Activated CD4-positive, CD25-positive, alpha-beta regulatory T cell treated with anti-CD3 and anti-CD28 coated beads, Interleukin-2, amount 50 U/mL, for 72 hours (primary cell): ENCODE measurements at places on chromosomes 12 and 14.

- peak; percentile 89 for DNase-seq
These were observed 2.8 kb upstream of the HOXC8 start for GRCh38 chr12:54005853-54006558.

DNA sequence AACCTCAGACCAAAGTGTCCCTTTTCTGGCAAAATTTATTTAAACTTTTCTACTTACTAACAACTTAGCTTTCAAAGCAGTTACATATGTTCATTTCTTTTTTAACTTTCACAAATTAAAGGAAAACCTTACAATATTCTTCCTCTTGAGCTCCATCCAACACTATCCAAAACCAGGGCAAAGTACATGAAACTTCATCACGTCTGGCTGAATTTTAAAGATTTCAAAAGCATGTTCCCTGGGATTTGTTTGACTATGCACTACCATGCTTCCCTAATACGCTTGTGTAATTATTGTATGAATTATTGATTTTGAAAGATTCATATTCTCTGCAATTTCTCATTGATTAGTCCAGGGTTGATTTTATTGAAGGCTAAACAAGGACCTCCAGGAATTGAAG, 343.1 kb upstream of the TMPO start:
- no peak for DNase-seq

GRCh38 chr14:55297611-55298499, 26.6 kb downstream of the FBXO34 start:
- DNase-seq = no peak

- DNase-seq = no peak
These were observed 57.2 kb upstream of the ZDHHC17 start for GRCh38 chr12:76706761-76707160.

- no peak for DNase-seq
These were observed 266.3 kb downstream of the ZFP36L1 start for GRCh38 chr14:68526512-68527091.

- no peak for DNase-seq
These were observed 43.5 kb downstream of the B4GALNT3 start for GRCh38 chr12:503111-503761.

DNA sequence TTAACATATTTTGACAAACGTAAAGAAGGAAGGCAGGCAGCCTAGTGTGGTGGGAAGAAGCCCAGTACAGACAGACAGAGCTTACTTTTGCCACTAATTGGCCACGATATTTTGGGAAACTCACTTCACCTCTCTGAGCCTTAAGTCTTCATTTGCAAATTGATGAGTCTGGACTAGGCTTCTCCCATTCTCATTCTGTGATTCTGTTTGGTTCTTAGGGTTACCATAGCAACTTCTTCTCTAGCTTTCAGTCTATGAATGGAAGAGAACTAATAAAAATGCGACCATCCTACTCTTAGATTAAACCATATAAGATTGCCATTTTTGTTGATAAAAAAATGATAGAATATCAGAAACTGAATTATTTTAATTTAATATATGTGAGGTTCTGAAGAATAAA, 210.5 kb downstream of the SNAPC1 start:
- DNase-seq = no peak

DNA sequence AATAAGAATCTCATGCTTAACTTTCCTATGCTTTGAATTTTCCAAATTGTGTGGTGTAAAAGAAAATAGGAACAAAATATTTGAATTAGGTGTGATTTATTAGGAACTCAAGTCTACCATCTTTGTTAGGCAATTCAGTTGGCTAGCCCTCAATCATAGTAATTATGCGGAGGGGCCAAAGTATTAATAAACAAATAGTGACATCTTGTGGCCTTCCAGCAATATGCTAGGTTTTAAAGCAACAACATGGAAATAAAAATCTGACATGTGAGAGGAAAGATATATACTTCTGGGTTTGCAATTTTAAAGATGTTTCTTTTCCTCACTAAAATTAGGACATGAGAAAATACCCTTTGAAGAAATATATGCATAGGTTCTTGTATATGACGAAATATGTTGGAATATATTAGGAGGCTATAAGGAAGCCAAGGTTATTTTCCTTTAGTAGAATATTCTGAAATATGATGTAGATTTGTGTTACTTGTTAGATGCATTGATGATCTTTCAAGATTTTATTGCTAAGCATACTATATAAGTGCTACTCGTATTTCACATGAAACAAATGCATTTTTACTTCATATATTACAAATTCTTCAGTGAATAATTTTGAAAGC, 200.4 kb downstream of the PTPRO start:
- DNase-seq = no peak

- DNase-seq = no peak
These were observed 24.7 kb downstream of the INSM2 start for GRCh38 chr14:35558680-35559079.

- no peak for DNase-seq
These were observed 258.4 kb downstream of the AKAP6 start for GRCh38 chr14:32587461-32587860.

DNA sequence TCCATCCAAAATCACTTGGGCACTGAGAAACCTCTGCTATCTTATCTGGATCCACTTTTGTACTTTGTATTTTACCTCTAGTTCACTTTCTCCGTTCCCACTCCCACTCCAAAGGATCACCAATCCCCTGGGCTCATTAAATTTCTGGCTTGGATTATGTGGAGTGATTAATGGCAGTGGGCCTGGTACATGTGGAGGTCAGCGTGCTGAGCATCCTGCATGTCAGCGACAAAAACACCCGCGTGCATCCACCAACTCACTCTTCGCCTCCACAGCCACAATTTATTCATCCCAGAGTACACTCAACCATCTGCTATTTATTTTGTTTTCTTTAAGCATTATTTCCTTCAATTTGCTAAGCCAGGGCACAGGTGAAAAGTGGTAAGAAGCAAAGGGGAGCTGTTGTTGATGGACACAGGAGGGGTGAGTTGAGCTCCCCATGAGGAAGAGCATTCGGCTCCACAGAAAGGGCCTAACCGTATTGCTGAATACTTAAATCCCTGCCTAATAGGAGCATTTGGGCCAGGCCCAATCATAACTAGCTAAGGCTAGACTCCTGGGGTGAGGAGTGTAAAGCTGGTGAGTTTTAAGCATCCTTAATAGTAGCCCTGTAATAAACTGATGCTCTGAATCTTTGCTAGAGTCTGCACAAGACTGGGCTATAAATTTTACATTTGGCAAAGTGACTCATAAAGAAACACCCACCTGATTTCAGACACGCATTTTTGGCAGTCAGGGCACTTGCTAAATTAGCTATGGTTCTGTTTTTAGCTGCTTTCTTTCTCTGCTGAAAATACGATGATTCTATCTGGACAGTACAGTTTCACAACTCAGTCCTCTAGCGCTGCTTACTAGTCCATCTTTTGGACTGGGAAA, 137.8 kb downstream of the SLC25A21 start:
- DNase-seq = no peak

DNA sequence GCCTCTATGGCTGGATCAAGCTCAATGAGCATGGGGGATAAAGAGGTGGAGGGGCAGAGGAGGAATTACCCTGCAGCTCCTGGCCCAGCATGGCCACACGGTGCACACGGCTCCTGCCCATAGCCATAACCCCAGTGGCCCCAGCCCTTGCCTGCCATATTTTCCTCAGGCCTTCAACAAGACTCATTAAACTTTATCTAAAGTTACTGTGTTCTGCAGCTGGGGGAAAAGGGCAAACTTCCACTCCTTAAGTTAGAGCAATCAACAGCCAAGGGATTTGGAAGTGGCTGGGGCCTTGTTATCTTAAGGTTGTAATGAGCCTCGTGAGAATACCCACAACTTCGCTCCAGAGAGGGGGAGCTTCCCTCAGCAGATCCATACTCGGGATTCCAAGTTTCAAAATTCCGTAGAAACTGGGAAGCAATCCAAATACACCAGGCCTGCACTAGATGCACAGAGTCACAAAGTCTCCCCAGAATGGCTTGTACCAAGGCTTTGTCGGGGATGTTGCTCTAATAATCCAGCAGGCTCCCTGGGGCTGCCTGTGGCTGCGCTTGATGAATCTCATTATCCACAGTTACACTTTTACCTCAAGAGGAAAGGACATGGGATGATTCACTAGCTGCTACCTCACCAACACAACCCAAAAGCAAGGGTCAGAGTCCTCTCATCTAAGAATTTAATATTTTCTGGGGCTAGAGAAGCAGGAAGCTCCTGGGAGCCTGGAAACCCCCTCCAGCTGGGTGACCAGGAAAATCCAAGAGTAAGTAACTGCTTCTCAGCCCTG, 13.0 kb upstream of the OR6J1 start:
- DNase-seq = no peak

DNA sequence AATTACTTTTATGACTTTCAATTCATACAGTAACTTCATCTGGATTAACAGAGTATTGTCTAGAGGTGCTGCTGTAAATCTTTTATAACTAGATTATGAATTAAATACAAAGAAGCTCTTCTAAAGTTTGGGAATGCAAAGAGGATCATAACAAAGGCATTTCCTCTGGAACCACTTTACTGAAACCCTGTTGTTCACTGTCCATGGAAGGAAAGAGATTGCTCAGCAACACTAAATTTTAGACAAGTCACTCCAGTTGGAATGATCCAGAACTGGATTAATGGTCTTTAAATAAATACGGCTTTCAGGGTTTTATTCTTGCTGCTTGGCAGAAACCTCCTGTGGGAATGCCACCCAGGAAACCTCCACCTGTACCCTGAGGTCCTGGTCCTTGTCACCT, 250.6 kb downstream of the KSR2 start:
- no peak for DNase-seq

- DNase-seq = no peak
These were observed 14.1 kb downstream of the TRMT61A start for GRCh38 chr14:103543140-103543539.

- DNase-seq = no peak
These were observed 149.0 kb upstream of the PRMT8 start for GRCh38 chr12:3342051-3342450.

DNA sequence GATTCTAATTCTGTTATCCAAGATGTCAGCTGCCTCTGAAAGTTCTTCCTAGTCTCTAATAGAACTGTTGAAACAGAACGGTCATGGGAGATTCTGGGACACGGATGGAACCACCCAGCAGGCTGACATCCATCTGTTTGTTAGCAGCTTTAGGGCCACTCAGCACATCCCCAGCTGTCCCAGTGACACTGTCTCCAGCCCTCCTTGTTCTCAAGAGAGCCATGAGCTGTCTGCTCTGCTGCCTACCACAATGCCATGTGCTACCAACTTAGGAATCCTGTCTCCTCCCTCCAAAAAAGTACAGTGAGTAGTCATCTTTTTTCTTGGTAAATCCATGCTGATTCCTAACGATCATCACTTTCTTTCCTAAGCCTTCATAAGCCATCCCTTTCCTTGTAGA, 130.5 kb downstream of the ZFP36L1 start:
- DNase-seq = no peak

DNA sequence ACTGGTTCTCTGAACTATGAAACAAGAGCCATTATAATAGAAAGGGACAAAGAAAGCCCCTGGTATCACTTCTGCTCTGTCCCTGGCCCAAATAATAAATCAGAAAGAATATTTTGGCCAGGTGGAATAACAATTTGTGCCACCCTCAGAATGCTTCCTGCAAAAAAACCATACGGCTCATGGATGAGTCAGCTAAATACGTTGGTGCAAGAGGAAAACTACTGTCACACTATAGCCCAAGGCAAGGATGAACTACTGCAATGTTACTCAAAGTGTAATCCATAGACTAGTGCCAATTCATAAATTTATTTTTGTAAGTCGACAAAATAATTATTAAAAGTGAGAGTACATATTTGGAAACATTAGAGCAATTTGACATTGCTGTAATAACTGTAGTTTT, 68.2 kb downstream of the ANKS1B start:
- no peak for DNase-seq

- DNase-seq = no peak
These were observed 16.4 kb upstream of the VWF start for GRCh38 chr12:6140651-6141447.

GRCh38 chr12:97951239-97951638, 488.6 kb downstream of the RMST start:
- no peak for DNase-seq

DNA sequence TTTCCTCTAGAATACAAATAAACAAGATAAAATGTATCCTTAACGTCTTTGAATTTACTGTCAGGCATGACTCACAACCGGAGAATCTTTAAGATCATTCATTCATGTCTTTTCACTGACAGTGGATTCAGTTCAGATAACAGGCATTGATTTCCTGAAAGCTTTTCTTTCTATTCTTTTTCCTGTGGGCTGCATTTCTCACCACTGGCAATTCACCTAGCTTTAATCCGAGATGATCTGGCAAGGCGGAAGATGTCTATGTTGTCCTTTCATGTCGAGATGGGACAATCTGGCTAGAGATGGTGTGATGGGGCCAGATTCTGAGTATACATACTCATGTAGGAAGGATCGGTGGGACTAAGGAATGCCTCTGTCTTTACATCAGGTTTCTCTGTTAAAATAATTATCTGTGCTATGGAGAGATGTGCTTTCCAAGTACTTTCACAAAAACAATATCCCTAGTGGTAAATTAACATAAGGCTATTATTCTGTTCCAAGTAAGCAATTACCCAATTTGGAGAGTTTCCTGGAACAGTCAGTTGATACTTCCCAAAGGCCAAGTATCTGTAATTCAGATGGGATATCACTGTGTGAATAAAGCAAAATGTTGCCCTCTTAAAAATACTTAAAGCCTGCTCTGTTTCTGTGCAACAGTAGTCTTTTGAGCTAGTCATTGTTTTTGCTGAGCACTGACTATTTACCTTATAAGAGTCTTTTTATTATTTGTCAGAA, 17.8 kb downstream of the ACSS3 start:
- DNase-seq = no peak

DNA sequence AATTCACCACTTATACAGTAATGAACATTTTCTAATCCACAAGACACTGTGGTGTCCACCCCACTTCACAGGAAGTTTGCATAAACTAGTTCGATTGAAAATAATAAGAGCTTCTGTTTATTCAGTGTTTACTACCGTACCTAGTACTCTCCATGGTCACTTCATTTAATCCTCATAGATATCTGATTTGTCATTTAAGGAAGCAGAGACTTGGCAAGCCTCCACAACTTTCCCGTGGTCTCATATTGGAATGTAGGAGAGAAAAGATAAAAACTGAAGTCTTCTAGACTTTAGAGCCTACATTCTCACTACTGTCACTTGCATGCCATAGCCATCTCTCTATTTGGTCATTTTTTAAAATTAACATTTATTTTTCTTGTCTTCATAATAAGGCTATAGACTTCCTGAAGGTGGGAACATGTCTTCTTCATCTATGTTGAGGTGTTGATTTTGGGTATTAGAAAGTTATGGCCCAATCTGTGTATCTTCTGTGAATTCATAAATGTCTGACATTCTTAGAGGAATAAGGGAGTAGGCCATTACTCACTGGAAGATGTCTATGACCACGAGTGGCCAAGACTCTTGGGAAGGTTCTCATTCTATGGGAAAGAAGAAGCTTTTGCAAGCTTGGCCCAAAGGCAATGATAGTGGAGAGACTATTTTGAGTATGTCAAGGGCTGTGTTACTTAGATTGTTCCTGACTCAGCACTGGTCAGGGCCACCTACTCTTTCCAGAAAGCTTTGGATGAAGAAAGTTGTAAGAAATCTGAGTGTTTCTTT, 423.7 kb downstream of the LRIG3 start:
- no peak for DNase-seq

GRCh38 chr12:131941987-131942341, 7.8 kb upstream of the EP400 start:
- DNase-seq = no peak
